DMS79 (cell line): ENCODE measurements at places on chromosomes 11 and 22.

- no peak for DNase-seq
Observed at GRCh38 chr22:24559471-24559870, 3.7 kb downstream of the SNRPD3 start.

DNA sequence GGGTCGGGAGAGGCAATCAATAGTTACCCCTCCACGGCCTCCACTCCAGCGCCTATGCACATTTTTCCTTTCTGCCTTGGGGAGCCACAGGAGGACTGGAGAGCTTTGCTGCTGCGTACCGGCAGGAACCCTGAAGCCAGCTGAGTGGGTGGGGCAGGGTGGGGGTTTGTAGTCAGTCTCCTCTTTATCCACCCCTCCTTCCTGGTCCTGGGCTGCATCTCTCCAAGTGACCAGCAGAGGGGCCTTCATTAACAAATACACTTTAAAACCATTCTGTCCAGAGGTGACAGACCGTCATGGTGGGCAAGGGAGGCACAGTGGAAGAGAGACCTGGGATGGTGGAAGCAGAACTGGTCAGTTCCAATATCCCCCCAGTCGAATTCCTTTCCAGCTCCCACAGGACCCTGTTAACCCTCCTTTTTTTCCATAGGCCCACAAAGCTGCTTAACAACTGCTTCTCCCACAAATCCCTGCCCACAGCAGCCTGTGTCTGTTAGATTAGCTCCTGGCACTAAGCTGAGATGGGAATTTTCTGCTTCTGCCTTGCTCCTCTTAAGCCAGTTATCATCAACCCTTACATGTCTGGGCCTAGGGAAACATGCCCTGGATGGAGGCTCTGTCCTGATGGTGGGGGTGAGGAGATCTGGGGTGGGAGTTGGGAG lies 3.9 kb upstream of the ABCG4 start:
- DNase-seq = no peak

DNA sequence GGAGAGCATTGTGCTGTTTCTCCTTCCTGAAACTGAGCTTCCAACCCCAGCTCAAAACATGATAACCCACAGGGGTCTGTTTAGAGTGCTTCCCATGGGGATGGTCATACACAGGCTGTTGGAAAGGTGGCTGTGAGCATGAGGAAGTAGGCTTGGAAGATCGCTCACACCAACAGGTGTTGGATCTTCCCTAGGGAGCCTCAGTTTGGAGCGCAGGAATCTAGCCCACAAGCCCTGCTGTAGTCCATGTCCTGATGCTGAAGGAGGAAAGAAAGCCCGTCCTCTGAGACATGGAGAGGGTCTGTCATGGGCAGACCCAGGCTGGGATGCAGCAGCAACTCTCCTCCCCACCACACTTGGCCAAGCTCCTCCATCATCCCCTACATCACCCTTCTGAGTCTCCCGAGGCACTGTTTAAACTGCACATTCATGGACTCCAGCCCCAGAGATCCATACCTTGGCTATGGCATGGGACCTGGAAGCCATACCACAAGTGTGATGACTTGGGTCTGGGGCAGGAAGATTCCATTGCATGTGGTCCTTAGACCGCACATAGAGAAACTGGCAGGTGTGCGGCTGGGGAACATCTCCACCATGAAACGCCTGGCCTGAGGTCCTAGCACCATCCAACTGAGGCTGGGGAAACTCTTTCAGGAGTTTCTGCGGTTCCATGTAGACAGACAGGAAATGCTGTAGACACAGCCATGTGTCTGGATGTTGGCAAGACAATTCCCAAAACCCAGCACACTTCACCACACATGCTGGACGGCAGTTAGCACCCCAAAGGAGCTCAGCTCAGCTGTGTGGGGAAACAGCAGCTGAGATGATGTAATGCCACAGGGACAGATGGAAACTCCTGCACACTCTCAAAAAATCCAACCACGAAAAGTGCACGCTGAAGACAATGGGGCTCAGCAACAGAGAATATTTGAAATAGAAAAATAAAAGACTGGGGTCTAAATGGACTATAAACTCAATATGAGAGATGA lies 27.6 kb upstream of the TTC12 start:
- DNase-seq = no peak

- DNase-seq = no peak
Observed at GRCh38 chr11:67408437-67409200, 4.7 kb downstream of the TBC1D10C start.

DNA sequence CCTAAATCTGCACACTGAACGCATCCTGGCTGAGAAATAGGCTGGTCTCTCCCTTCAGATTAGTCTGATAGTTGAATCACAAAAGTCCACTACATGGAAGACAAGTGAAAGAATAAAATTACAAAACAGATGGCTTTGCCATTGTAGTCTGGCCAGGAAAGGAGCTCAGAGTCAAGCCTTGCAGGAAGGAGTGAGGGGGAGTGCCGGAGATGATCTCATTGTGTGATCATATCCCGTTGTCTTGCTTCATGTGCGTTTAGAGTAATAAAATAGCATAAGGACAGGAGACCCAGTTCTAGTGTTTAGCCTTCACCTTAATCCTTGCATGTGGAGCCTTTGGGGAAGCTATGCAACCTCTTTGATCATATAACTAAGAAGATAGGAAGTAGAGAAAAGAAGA lies 666.7 kb upstream of the RAG2 start:
- no peak for DNase-seq

DNA sequence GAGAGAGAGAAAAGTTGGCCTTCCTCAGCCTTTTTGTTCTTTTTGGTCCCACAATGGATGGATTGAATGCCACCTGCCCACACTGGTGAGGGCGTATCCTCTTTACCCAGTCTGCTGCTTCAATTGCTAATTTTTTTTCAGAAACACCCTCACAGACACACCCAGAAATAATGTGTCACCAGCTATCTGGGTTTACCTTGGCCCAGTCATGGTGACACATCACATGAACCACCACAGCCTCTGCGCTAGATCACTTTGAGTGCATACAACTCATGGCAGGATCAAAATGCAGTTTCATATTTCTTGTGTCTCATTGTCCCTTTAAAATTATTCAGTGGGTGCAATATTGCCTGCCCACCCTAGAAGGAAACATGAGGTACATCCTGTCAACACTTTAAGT lies 63.3 kb downstream of the ADAMTS15 start:
- no peak for DNase-seq

GRCh38 chr11:103978616-103979595 lies 57.5 kb upstream of the DDI1 start:
- no peak for DNase-seq

GRCh38 chr22:43631201-43631600 lies 180.9 kb downstream of the EFCAB6 start:
- DNase-seq = no peak

- no peak for DNase-seq
Observed at GRCh38 chr11:15926071-15926470, 430.3 kb downstream of the SOX6 start.

- DNase-seq = no peak
Observed at GRCh38 chr22:19096555-19096954, 25.7 kb downstream of the DGCR2 start.

- DNase-seq = no peak
Observed at GRCh38 chr22:36546092-36546804, 17.3 kb upstream of the EIF3D start.

- no peak for DNase-seq
Observed at GRCh38 chr11:358129-358800, 11.0 kb upstream of the B4GALNT4 start.

DNA sequence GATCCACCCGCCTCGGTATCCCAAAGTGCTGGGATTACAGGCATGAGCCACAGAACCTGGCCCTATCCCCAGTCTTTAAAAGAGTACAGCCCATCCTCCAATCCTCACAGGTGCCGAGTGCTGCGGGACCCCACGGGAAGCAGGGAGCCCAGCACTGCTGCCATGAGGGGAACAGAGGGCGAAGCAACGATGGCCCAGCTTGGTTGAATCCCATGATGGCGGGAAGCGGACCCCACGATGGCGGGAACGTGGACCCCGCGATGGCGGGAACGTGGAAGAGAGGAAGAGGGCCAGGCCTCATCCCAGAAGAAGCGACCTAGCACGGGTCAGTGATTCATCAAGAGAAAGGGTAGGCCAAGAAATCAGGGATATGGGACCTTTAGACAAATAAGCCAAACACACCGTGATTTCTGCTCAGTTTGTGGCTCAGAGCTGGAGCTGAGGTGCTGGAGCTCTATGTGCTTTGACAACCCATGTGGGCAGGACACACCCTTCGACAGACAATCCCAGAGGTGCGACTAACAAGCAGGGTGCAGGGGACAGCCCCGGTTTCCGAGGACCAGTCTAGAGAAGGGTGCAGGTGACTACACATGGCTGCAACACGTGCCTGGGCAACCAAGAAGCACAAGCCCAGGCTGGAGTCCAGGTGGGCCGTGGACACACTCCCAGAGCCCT lies 30.9 kb downstream of the BRD1 start:
- no peak for DNase-seq

DNA sequence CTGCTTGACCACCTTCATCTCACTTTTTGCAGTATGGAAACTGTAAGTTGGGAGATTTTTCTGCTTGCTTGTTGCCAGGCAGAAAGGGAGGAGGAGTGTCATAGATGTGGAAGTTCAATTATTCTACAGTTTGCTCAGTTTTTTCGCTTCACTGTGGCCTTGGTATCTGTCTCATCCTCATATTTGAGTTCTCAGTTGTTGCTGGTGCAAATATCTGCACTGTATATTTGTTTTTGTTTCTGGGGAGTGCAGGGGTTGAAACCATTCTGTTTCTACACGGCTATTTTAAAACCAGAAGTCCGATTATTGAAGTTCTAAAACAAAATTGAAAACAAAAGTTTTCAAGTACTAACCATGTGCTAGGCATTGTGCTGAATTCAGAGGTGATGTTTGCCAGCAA lies 153.4 kb downstream of the JRKL start:
- DNase-seq = no peak

GRCh38 chr11:65541093-65541982 lies 16.5 kb downstream of the SCYL1 start:
- DNase-seq = no peak

GRCh38 chr11:72274435-72274834 lies 30.5 kb upstream of the PHOX2A start:
- DNase-seq = no peak

DNA sequence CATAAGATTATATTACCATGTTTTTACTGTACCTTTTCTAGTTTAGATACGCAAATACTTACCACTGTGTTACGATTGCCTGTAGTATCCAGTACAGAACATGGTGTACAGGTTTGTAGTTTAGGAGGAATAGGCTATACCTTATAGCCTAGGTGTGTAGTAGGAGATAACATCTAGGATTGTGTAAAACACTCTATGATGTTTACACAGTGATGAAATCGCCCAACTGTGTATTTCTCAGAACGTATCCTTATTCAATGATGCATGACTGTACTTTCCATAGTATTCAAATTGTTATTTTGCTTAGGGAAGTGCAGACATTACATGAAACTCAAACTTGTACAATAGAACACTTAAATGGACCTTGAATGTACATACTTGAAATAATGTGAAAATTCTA lies 188.1 kb upstream of the PDGFD start:
- no peak for DNase-seq

GRCh38 chr11:73995247-73995646 lies 12.6 kb upstream of the UCP2 start:
- DNase-seq = no peak

GRCh38 chr11:57335023-57335342 lies 709 bp downstream of the SSRP1 start:
- DNase-seq = no peak

DNA sequence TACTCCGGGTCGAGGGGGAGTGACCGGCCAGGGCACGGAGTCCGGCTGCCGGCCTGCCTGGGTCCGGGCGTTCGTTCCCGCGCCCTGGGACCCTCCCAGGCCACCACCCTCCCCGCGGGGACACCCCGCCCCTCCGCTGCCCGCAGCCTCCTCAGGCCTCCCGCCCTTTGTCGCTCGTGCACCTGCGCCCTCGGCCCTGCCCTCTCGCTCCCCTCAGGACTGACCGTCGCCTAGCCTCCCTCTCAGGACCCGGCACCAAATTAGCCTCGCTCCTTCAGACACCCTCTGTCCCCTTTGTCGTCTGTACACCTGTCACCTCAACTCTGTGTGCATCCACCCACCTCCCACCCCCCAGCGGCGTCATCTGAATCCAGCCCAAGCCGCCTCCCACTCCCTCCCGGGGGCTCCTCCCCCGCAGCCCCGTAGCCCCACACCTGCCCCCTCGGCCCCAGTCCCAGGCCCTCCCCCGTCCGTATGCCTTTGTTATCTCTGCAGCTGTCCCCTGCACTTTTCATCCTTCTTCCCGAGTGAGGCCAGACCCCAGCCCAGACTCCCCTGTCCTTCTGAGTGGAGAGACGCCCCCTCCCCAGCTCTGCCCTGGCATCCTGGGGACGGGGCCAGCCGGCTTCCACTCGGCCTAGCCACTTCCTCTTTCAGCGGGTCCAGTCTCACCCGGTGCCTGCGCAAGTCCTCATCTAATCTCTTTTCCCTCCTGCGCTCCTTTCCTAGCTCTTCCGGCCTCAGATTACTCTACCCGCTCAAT lies 643 bp downstream of the TIGD3 start:
- DNase-seq = peak; percentile 60

DNA sequence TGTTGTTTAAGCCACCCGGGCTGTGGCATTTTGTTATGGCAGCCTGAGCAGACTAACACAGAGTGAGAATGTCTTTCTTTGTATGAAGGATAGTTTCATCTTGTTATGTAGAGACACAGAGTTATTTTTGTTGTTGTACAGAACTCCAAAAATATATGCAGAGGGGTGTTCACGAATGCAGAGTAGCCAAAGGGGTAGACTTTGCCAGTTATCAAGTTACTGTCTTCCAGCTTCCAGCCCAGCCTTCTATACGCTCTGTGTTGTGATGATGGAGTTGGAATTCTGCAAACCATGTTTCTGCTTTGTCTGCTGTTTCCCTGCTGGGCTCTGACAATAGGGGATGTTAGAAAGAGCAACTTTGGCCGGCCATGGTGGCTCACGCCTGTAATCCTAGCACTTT lies 44.1 kb downstream of the RPS6KA4 start:
- no peak for DNase-seq

DNA sequence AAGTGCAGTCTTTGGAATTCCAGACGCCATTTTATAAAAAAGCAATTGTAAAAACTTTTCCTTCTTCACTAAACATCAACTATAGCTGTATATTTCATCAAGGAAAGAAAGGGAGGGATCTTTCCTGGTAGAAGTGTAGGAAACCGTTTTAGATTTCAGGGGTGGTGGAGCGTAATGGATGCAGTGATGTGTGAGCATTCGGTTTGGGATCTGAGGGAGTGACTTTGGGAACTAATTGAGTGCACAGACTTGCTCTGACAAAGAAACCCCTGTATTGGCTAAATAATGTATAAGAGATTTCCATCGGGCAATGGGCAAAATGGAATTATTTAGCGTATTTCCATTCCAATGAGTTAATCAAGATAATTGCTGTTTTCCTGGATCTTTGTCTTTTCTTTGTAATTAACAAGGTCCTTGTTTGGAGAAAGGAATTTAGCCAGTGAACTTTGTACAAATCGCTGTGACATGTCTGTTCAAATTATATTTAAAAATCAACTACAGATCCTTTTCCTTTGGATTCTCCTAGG lies 125.0 kb upstream of the NARS2 start:
- DNase-seq = no peak

GRCh38 chr11:120194166-120194565 lies 16.7 kb upstream of the OAF start:
- DNase-seq = no peak

DNA sequence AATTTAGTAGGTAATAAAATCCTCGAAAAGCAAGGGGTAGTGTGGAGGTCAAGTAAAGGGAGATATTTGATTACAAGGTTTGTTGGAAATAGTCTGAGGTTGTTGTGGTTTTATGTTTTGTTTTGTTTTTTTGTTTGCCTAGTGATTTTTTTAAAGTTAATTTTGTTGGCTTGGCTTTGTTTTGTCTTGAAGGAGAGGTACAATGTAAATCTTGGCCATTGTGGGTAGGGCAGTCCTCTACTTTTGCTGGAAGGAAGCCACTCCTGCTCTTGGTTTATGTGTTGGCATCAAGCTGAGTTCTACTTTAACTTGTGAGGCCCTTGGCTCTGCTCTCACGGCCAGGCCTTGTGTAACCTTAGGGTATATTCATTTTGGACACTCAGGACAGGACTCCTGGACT lies 3.2 kb downstream of the AMOTL1 start:
- no peak for DNase-seq
